Activated naive CD4-positive, alpha-beta T cell treated with anti-CD3 and anti-CD28 coated beads, Interleukin-2, amount 50 U/mL, for 72 hours (primary cell): ENCODE measurements at places on chromosomes 5 and 9.

DNA sequence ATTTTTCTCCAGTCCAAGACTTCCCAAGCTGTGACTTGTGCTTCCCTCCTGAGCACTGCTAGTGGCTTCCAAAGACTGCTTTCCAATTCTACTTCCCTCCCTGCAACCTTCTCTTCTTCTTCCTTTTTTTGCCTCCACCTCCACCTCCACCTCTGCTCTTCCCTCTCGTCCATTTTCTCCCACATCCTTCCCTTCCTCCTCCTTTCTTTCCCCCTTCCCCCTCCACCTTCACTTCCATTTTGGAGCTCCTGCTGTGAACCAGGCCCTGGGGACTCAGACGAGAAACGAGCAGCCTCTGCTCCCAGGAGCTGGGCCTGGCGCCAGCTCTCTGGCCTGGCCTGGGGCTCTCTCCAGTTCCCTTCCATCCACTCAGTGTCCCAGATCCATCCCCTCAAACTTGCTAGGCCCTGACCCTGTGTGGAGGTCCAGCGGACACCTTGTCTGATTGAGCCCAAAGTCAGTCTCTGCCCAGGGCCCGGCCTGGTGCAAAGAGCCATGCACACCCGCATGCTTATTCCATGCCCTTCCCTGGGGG is 5.6 kb downstream of the GADD45G start:
- DNase-seq: no peak

- DNase-seq: no peak
Measured at GRCh38 chr5:1316588-1317340, 21.9 kb upstream of the TERT start.

- DNase-seq: no peak
Measured at GRCh38 chr5:9057406-9058000, 488.4 kb downstream of the SEMA5A start.

GRCh38 chr5:54874337-54875021 is 110.9 kb downstream of the ESM1 start:
- no peak for DNase-seq

- no peak for DNase-seq
Measured at GRCh38 chr5:169408171-169408570, 107.2 kb upstream of the SLIT3 start.

GRCh38 chr5:127876384-127876783 is 173.2 kb downstream of the CCDC192 start:
- DNase-seq: no peak

DNA sequence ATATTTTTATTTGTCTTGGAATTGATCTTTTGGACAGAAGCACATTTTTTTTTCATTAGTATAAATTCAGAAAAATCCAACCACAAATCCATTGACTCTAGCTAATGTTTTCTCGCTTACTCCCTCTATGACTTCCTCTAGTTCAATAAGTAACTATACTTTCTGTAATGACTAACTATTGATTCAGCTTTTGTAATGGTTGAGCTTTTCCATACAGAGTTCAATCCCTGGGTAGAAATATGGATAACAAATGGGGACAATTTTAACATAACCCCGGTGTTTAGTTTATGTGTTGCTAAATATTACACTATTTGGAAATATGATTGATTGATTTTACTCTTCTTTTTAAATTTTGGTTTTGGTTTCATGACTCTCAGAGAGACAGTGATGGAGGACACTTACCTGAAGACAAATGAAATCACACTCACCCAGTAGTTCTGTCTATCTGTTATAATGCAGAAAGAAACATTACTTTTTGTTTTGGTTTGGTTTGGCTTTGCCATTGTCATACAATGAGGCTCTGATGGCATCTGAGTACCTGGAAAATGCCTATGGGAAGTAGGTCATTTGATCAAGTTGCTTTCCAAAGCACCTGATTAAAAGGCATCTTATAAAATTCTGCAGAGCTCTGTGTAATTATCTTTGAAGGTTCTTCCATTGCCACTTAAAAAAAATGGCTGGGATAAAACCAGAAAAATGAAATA is 309.7 kb upstream of the MPDZ start:
- no peak for DNase-seq

DNA sequence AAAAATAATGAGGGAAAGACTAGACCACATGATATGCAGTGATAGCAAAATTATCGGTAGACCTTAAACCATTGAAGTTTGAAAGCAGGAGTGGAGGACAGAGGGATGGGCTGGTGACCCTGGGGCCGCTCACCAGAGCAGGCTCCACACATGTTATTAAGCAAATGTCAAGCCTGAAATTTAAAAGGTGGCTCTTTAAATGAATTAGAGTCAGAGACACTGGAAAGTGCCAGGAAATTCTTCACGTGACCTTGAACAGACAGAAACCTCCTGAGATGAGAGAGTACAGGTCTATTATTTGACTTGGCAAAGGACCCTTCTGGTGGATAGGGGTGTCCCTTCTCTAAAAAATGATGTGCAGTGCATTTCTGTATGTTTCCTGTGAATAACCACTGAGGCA is 111.0 kb upstream of the CPEB4 start:
- no peak for DNase-seq

DNA sequence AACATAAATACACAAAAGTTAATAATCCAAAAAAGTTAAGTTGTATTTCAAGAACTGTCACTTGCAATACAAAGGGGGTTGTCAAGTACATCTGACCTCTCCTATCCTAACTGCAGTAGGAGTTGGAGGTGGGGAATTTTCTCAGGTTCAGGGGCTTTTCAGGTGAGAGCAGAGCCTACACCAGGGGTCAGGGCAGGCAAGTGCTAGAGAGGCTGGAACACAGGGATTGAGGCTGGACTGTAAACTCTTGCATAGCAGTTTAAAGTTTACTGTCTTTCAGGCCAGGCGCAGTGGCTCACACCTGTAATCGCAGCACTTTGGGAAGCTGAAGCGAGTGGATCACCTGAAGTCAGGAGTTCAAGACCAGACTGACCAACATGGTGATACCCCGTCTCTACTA is 25.4 kb upstream of the RASGRF2 start:
- DNase-seq: no peak

GRCh38 chr5:105330185-105330584 is 1767.6 kb upstream of the NUDT12 start:
- no peak for DNase-seq

DNA sequence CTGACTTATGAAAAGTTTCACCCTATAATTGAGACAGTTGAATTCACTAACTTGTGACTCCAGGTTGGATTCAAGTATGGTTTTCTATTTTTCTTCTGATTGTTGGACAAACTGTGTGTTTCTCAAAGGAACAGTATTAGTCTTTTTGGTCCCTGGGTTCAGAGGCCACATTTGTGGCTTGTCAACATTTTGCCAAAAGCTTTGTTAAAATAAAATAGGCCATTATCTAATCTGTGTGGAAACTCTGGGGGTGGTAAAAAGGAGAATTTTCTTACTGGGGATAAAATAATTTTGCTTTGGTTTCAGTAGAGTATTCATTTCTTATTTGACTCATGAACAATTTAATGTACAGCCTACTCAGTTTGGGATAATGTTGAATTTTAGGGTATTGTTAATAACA is 166.3 kb downstream of the TMEM167A start:
- no peak for DNase-seq

DNA sequence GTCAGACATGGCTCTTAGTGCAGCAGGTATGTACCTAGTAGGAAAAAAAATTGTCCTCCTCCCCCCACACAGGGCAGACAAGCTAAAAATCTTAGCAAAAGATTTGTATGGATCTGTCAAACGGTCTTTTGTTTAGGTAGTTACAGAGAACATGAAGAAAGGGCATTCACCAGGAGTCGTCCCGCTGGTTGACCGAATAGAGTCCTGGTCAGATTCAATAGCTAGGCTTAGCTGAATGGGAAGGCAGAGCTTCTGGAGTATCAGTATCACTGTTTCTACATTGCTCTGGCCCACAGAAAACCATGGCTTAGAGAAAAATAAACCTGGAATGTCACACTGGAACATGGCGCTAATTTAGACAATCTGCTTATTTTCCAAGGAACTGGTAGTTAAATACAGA is 642.3 kb downstream of the PTPRD start:
- DNase-seq: no peak

- DNase-seq: no peak
Measured at GRCh38 chr5:175772747-175773533, 98.4 kb upstream of the CPLX2 start.

GRCh38 chr9:27499451-27499850 is 24.6 kb upstream of the IFNK start:
- DNase-seq: no peak

GRCh38 chr5:136424835-136425584 is 59.7 kb upstream of the TRPC7 start:
- peak; percentile 64 for DNase-seq

- DNase-seq: no peak
Measured at GRCh38 chr5:92927291-92927778, 653.7 kb downstream of the NR2F1-AS1 start.

DNA sequence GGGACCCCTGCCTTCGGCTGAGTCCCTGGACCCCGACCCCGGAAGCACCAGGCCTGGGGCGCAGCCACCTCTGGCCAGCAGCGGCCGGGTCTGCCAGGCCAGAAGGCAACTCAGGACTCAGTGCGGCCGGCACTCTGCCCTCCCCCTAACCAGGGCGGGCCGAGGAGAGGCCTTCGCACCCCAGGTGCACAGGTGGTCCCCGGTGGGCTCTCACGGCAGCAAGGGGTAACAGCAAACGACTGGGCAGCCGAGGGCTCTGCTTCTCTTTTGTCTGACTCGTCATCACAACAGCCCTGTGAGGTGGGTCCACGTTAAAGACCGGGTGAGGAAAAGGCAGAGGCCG is 20.7 kb upstream of the NOTCH1 start:
- no peak for DNase-seq

DNA sequence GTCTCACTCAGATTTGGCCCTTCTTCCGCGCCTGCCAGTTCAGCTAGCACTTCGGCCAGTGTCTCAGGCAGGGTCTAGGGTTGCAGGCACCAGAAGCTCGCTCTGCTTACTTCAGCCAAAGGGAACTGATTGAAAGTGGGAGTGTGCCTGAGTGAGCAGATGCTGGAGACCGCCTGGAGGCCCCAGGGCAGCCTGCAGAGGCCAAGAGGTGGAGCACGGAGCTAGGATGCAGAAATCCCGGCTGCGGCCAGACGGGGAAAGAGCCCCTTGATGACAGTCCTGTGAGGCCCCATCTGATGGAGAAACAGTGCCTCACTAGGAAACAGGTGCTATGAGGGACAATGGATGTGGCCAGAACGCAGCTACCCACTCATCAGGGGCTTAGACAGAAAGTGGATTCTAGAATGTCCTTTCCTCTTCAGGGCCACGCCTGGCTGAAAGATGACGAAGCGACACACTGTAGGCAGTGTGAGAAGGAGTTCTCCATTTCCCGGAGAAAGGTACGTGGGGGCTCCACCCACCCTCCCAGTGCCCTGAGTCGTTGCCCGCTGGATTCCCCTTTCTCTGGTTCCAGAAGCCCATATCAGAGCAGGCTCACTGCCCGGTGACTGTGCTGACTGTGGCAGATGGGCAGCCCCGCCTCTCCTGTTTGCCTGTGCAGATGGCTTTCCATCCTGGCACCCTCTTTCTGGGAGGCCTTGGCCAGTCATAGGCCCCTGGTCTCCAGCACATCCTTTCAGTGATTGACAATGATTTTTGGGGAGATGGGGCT is 16.1 kb downstream of the HNRNPH1 start:
- DNase-seq: no peak

DNA sequence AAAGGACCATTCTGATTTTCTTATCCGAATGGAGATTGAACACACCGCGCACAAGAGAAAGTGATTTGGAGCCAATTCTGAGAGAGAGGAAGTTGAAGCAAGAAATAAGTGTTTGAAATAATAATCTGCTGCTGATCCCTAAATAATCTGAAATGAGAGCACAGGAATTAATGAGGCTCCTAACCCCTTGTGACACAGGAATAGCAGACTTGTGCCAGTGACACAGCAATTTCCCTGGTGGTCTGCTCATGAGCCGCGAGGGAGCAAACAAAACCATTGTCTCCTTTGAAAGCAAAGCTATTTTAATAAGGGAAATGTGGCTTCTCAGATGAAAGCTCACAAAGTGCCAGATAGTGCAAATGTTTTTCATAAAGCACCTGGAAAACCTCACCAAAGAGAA is 936.1 kb upstream of the WWC1 start:
- DNase-seq: no peak

GRCh38 chr5:68770551-68770950 is 323.3 kb upstream of the SLC30A5 start:
- no peak for DNase-seq

DNA sequence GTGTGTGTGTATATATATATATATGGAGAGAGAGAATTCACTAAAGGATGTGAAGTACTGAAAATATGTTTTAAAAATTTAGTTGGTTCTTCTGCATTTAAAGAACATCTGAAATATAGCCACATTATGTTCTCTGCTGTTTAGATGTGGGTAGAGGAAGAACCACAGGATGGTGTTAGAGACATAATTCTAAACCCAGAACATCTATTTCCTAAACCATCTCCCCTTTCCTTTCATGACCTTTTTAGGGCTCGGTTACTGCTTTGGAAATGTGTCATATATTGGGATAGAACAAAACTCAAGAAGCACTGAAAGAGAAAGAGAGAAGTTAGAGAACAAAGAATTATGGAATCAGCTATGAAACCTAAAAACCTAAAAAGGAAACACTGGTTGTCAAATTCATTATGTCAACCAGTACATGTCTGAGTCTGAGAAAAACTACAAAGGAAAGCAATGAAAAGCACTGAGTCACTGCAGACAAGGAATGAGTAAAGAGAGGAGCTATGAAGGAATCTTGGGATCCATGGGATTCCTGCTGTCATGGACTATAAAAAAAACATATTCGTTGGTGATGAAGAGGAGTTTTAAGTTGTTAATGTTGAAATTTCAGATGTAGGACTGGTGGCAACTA is 28.4 kb downstream of the SLC12A2 start:
- DNase-seq: no peak

DNA sequence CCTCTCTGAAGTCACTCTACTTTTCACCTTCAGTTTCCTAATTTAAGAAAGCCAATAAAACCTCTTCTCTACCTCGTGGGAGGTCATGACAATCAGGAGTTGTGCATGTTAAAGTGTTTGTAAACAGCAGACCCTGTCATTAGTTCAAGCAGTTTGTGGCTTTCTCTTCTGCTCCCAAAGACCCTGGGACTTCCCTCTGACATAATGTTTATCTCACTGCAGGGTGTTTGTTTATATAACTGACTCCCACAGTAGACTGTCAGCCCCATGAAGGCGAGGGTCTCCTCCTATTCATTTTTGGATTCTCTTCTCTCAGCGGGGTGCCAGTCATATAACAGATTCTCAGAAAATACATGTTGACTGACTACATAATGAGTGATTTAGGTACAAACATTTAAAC is 360.0 kb upstream of the ZNF462 start:
- DNase-seq: no peak
